ENCODE measurements at places on chromosomes 5 and 9.

GRCh38 chr5:84259283-84260045 lies 125.2 kb downstream of the EDIL3 start:
- no peak for DNase-seq

DNA sequence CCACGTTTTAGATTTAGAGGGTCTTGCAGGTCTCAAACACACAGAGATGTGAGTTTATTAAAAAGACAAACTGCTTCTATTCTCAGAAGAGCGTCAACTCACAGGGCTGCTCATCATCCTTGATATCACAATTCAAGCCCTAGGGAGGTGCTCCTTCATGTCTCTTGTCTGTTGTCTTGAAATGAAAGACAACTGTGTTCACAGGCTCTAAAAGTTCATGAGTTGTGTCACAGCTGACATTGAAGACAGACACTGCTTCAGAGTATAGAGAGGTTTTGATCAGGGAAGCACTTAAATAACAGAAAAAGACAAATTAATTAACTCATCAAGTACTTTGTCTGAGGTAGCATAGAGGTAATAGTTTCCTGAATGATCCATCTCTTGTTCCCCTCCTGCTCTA lies 1917.6 kb upstream of the WWC1 start:
- no peak for DNase-seq

- DNase-seq = no peak
These were observed 21.6 kb upstream of the SSBP2 start for GRCh38 chr5:81772488-81772887.

- no peak for DNase-seq
These were observed 109.6 kb downstream of the ROR2 start for GRCh38 chr9:91840469-91840868.

GRCh38 chr9:131397100-131397790 lies 3.4 kb downstream of the PRRC2B start:
- no peak for DNase-seq

DNA sequence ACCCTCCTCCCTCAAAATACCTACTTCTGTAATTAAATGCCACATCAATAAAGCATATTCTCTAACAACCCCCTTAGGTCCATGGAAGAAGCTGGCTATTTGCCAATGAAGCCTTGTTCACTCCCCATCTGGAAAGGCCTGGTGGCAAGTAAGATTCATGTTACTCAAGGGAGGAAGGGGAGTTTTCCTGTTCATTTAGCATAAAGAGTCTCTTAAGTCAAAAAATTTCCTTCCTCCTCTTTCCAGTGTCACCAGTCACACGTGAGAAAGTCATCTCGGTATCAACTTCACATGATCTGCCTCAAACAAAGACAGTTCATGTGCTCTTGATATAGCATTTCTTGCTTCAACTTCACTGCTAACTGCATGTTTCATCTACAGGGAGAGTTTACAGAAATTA lies 32.7 kb upstream of the RIC1 start:
- no peak for DNase-seq

DNA sequence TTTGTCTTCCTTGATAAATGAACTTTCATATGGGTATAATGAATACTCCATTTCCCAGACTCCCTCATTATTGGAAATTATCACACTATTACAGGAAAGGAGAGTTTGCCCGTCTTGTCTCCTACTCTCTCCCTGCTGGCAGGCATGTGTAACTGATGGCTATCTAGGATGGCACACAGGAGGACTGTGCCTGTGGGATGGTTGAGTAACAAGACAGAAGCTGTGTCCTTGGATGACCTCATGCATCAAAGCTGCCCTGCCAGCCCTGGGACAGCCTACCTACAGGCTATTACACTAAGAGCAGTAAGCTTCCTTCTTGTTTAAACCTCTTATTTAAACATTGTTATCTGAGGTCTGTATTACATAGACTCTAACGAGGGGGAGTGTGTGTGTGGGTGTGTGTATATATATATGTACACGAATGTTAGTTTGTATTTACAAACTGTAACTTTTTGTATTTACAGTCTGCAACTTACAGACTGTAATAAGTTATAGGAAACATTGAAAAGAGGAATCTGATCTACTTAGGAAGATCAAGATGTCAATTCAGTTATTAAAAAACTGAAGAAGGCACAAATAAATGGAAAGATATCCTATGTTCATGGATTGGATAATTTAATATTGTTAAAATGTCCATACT lies 247.6 kb upstream of the ACO1 start:
- peak; percentile 45 for DNase-seq

DNA sequence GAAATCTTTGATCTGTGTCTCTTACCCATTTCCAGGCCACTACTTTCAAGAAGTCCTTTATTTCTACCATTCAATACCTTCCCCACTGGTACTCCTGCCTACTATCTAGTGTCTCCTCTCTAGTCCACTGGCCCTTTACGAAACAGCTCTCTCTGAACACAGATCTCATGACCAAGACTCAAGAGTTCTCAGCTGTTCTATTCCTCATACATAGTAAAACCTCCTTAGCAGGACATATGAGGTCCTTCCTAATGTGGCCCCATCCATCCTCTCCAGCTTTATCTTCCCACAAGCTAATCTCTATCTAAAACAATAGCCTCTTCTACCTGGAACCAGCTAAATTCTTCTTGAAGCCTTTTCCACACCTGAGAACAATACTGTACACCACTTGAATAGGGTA lies 2.6 kb downstream of the TEX10 start:
- DNase-seq = no peak

GRCh38 chr5:168590666-168591065 lies 11.5 kb upstream of the PANK3 start:
- DNase-seq = no peak

DNA sequence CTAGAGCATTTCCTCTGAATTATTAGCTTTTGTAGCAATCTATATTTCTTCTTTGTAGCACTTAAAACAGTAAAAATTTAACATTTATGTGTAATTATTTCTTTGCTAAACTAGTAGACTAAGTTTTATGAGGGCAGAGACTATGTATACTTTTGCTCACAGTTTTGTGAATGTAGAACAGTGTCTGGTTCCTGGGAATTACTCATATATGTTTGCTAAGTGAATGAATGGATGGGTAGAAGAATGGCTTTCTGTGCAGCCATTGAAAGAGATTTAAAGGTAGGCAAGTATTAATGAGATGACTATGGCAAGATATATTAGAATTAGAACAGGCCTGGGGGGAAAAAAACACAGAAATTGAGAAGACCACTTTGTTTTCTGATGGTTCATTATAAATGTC lies 140.1 kb downstream of the PAM start:
- no peak for DNase-seq

DNA sequence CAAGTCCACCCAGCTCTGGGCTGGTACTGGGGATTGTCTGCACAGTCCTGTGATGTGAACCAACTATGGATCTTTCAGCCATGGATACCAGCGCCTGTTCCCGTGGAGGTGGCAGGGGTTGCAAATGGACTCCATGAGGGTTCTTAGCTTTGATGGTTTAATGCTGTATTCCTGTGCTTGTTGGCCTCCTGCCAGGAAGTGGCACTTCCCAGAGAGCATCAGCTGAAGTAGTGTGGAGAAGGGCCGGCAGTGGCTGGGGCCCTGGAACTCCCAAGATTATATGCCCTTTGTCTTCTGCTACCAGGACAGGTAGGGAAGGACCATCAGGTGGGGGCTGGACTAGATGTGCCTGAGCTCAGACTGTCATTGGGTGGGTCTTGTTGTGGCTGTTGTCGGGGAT lies 1104.8 kb upstream of the COX7C start:
- DNase-seq = no peak

- no peak for DNase-seq
These were observed 535.5 kb upstream of the GRIN3A start for GRCh38 chr9:102273952-102274351.

- peak; percentile 76 for DNase-seq
These were observed 96.5 kb upstream of the LMX1B start for GRCh38 chr9:126516936-126517832.

DNA sequence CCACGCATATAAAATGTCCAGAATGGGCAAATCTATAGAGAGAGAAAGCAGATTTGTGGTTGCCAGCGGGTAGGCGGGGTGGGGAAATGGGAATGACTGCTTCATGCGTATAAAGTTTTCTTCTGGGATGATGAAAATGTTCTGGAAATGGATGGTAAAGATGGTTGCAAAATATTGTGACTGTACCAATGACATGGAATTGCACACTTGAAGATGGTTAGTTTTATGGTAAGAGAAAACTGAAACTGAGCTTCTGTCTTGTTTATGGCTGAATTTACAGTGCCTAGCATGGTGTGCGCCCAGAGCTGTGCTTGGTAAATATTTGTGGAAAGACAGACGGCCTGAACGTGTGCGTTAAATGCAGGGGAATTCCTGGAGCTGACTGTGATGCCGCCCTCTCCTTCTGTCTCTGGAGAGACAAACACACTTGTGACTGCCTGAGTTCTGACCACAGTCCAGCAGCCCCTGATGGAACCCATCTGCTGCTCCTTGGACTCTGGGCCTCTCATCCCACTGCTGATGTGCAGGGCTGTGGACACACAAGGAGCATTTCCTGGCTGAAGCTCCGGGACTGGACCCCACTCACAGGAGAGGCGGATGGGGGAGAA lies 8.6 kb upstream of the PTGES start:
- no peak for DNase-seq

GRCh38 chr9:133396952-133397351 lies 20.8 kb downstream of the STKLD1 start:
- peak; percentile 57 for DNase-seq

DNA sequence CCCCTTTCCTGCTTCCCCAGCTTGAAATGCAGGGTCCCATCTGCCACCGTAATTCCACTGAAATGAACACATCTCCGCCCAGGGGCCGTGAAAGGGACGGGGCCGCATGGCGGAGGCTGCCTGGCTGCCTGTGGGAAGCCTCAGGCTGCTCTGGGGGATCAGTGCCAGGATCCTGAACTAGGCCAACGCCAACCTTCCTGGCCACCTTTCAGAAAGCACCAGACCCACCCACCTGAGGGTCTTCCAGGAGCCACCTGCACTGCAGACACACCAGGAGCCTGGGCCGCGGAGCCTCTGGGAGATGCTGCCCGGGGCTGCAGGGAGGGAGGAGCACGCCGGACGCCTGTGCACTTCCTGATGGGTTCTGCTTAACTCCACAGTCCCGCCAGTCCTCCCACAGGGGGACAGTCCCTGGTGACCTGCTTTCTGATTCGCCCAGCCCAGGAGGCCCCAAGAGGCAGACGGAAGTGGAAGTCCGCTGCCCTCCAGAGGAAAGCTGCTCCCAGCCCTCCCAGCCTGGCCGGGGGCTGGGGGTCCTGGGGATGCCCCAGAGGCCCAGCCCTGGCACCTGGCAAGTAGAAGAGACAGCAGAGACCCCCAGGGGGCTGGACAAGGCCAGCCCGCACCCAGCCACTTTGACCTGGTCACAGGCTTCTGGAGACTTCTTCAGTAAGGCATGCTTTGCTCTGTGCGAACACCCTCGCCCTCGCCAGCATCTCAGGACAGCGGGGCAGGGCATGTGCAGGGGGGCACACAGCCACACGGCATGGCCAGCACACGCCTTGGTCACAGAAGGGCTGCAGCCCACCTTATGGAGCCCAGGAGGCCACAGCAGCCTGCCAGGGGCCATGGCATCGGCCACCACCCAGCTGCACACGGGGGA lies at the start of gene CARD9:
CARD9 (minus strand) TSS at position 370 of the 883 bp plus-strand sequence. CDS start 1,591 bp downstream, outside the sequence.
- no peak for DNase-seq

- DNase-seq = no peak
These were observed 32.3 kb upstream of the UBTD2 start for GRCh38 chr5:172315587-172316493.

GRCh38 chr5:124665035-124665434 lies 81.4 kb downstream of the ZNF608 start:
- DNase-seq = no peak

- DNase-seq = no peak
These were observed 3.2 kb downstream of the PIP5KL1 start for GRCh38 chr9:127927201-127927987.

- no peak for DNase-seq
These were observed 65.9 kb downstream of the PRKACG start for GRCh38 chr9:68947842-68948569.

- DNase-seq = no peak
These were observed 237.0 kb downstream of the PRELID2 start for GRCh38 chr5:145598184-145598583.

DNA sequence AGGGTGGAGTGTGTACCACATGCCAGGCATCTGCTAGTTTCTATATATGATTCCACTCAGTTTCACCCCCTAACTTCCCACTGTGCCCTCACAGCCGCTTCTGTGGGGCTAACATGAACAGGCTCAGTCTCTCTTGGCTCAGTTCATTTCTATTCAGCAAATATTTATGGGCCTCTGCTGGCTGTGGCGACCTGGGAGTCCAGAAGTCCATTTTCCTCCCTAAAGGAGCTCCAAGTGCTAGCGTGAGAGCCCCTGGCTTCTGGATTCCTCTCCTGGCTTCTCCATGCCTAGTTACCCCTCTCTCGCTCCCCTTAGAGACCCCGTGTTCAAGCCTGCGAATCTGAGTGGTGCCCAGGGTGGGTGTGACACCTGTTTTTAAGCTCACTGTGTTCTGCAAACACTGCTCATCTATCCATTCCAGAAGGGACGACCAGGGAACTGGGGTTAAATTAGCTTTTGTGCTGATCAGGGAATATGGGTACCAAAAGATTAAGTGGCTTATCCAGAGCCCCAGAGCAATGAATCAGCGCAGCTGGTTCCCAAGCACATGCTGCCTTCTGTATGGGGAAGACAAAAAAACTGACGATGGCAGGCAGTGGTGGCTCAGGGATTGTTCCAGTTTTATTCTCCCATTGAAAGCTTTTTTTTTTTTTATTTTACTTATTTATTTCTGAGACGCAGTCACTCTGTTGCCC lies 57.6 kb downstream of the HMCN2 start:
- no peak for DNase-seq

GRCh38 chr9:124394167-124394566 lies 21.1 kb downstream of the PSMB7 start:
- no peak for DNase-seq

DNA sequence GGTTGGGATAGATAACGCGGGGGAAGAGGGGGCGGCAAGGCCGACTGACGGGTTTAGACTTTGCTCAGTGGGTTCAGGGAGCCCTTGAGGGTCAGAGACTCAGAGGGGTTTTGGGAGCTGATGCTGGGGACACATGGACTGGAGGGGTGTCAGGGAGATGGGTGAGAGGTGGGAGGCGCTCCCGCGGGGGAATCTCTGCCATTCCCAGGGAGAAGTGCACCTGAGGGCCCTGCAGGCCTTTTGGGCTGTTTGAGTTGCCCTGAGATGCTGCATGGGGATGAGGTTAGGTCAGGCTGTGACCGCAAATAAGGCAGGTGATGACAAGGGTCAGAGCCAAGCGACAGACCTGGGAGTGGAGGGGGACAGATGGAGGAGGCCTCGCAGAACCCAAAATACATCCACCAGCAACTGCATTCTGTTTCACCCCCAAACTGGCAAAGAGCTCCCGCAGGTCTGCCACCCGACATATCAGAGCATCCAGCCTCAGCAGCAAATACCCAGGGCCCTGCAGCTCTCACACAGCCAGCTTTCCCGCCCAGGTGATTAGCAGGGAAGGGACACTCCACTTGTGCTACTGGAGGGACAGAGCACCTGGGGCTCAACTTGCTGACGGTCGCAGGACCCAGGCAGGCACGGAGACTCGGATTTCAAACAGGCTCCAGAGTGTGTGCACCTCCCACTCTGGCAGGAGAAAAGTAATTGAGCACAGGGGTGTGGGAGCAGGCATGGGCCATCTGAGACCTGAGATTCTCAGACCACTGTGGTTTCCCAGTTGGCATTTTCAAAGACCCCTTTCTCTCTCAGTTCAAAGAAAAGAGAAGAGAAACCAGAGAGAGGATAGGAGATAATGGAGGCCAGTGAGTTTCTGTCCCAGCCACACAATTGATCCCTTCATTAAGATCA lies 26.4 kb downstream of the TMOD1 start:
- DNase-seq = no peak

Measured in HuH-7 (cell line).